ENCODE measurements at places on chromosomes 12 and 14.

- DNase-seq = no peak
These were observed 64.3 kb downstream of the KCNMB4 start for GRCh38 chr12:70430400-70430799.

- no peak for DNase-seq
These were observed 484.4 kb downstream of the ATP23 start for GRCh38 chr12:58425481-58426392.

DNA sequence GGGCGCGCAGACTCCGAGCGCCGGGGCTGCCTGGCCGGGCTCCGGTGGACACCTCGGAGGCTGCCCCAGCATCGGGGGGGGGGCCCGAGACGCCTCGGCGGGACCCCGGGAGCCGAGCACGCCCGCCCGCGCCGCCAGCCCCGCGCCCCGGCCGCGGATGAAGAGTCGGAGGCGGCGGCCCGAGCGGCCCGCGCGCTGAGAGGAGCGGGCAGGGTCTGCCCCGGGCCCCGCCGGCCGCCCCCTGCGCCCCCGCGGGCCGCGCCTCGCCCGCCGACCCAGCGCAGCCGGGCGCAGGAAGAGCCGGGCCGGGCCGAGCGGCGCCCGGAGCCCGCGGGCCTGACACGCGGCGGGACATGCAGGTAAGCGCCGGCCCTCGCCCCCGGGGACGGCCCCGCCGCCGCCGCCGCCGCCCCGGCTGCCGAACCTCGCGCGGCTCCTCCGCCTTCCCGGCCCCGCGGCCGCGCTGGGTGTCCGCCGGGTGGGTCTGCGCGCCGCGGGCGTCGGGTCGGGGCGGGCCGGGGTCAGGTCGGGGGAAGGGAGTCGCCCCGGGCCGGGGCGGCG, 63.7 kb downstream of the FBXL14 start:
- no peak for DNase-seq

DNA sequence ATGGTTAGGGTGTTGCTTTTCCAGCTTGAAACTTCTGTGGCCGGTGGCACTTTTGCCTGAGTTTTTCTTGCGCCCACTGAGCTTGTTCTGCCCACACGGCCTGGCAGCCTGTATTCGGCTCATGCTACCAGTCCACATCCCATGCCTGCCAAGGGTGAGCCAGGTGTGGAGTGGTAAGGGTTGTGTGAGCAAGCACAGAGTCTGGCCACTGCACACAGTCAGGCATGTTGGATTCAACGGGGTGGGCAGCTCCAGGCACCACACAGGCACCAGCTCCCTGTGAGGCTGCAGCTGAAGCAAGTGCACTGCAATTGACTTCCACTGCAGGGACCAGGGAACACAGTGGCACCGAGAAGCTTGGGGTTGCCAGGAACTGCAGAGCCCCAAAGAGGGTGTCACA, 18.8 kb upstream of the NTS start:
- DNase-seq = no peak

- no peak for DNase-seq
These were observed 198.0 kb upstream of the EEA1 start for GRCh38 chr12:93127107-93127560.

DNA sequence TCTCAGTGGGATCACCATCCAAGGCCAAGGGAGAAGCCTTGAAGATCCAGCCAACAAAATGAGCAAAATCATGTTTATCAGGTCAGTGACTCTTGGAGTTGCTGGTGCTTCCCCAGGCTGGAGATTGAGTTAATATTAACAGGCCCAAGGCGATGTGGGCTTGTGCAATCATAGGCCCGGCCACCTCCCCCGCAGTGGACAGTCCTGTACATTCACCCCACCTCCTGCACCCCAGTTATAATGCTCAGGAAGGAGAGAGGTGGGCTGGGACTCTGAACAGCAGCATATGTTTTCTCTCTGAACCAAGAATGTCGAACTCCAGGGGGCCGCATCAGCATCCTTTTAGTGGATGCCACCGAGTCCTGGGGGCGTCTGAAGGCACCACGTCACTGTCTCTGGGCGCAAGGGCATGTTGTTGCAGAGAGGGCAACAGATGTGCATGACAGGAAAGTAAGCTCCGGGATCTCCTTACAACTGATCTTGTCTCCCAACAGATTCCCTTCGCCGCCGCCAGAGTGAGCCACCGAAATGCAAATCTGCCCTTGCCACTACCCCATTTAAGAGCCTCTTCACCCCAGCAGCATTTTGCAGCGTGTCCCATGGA, 32.2 kb upstream of the SERPINA6 start:
- no peak for DNase-seq

DNA sequence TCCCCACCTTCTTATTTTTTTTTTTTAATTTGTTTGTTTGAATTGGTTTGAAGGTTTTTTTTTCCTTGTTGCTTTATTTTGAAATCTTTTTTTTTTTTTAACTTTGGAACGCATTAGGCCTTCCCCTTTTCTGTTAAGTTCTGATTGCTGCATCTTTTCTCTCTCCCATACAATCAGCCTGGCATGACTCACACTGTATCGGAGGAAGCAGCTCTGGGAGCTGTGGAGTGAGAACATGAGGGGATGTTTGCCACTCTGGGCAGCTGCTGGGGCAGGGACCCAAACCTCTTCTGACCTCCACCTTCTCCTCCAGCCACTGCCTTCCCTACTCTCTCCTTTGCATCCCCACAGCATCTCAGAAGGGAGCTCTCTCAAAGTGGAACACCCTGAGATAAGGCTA, 160.3 kb upstream of the FKBP4 start:
- DNase-seq = no peak
